ENCODE measurements at places on chromosomes 11 and 22.

DNA sequence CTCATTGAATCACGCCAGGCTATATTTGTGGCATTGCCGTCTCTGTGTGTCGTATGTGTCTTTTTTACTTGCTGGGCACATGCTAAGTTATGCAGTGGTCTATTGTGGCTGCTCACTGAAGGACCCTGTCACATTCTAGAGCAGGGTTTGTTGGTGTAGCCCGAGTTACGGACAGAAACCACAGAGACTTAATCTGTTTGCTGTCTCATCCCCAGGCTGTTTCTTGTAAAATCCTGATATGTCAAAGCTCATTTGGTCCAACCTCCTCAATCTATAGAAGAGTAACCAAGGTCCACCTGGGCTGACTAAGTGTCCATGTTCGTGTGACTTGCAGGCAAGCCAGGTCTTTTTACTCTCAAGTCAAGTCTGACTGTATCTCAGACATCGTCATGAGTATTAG is 5.0 kb downstream of the DPF2 start:
- DNase-seq = no peak

- no peak for DNase-seq
These were observed 146.3 kb downstream of the WNT7B start for GRCh38 chr22:45830531-45831245.

DNA sequence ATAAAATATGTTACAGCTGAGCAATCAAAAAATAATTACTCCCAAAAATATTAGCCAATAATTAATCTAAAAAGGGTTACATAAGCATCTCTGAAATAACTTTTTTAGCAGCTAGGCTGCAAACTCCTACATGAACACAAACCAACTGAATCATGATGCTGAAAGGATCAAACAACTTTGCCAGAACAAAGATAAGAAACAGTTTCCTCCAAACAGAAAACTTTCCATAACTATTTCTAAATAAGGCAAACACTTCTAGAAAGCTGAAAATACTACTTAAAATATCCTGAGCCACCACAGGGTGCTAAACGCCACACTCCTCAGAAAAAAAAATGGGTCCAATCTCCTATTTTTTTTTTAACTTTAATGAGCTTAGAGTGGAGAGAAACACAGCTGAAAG is 68.6 kb upstream of the ARHGAP32 start:
- no peak for DNase-seq

DNA sequence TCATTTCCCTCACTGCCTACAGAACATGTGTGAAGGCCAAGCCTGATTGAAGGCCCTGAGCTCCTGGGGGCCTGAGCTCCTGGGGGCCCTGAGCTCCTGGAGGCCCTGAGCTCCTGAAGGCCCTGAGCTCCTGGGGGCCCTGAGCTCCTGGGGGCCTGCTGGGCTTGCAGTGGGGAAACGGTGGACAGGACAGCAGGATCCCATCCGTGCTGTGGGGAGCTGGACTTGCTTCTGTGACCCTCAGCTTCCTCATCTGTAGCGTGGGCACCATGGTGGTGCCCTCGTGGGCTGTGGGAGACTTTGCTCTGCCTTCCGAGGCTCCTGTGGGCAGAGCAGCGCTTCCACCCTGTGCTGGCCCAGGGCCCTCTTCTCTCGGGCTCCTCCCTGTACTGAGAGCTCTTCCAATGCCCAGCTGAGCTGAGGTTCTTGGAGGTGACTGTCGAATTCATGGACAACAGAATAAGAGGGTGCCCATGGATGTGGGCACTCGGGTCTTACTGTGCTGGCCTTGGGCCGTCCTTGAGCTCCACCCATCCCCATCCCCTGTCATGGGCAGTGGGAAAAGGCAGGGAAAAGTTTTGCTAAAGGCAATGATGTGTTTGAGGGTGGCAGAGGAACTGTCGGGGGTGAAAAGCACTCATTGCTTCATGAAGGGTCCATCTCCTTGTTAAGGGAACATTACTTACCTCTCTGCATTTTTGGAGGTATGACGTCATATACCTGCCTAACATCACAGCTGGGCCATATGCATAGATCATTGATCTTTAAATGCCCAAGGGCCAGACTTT is 786.7 kb downstream of the TBC1D22A start:
- DNase-seq = peak; percentile 6

DNA sequence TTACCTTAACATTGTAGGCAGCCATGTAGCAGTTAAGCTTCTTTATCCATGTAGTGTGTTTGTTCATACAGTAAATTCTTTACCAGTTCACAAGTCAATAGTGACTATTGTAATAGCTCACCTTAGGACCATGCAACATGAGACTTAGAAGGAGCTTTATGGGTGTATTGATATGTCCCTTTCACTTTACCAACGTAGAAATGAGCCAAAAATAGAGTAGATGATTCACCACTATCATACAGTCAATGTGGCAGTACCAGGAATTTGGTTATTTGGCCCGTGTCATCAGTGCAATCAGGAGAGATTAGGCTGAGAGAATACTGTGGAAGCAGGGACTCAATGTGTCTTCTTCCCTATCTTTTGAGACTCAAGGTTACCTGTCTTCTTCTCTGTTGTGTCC is 4.7 kb downstream of the ZDHHC13 start:
- no peak for DNase-seq

- DNase-seq = no peak
These were observed 21.1 kb upstream of the RDX start for GRCh38 chr11:110317516-110317932.

DNA sequence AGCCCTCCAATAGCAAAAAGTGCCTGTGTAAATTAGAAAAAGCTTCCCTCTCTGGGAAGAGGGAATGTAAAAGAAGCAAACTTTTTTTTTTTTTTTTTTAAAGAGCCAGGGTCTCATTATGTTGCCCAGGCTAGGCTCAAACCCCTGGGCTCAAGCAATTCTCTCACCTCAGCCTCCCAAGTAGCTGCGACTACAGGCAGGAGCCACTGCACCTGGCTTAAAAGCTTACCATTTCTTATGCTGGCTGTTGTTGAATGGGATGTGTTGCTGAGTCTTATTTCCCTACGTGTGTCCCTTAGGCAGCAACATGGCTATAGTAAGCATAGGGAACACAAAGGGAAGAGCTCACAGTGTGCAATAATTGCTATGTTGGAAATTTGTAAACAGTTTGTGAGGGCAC is 225.5 kb upstream of the CCDC90B start:
- DNase-seq = no peak

GRCh38 chr11:64887757-64888405 is 9.5 kb upstream of the EHD1 start:
- DNase-seq = peak; percentile 83

- no peak for DNase-seq
These were observed 131.4 kb downstream of the PKNOX2 start for GRCh38 chr11:125295931-125296330.

GRCh38 chr11:967995-968751 is 42.5 kb downstream of the AP2A2 start:
- no peak for DNase-seq

- DNase-seq = no peak
These were observed 9.7 kb downstream of the MUC6 start for GRCh38 chr11:1026641-1027482.

DNA sequence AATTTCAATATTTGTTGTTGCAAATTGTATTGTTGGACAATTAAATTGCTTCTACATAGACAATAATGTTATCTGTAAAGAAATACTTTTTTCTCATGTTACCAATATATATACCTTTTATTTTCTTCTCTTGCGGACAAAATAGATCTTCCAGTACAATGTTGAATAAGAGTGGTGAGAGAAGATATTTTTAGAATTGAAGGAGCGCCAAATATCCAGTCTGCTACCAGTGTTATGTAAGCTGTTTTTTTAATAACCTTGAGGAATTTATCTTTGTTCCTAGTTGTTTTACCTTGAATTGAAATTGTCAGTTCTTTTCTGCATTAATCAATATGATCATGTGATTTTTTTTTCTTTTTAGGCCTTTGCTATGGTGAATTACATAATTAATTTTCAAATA is 1702.5 kb upstream of the RAG2 start:
- DNase-seq = no peak

GRCh38 chr11:129427816-129428406 is 52.3 kb downstream of the BARX2 start:
- no peak for DNase-seq

DNA sequence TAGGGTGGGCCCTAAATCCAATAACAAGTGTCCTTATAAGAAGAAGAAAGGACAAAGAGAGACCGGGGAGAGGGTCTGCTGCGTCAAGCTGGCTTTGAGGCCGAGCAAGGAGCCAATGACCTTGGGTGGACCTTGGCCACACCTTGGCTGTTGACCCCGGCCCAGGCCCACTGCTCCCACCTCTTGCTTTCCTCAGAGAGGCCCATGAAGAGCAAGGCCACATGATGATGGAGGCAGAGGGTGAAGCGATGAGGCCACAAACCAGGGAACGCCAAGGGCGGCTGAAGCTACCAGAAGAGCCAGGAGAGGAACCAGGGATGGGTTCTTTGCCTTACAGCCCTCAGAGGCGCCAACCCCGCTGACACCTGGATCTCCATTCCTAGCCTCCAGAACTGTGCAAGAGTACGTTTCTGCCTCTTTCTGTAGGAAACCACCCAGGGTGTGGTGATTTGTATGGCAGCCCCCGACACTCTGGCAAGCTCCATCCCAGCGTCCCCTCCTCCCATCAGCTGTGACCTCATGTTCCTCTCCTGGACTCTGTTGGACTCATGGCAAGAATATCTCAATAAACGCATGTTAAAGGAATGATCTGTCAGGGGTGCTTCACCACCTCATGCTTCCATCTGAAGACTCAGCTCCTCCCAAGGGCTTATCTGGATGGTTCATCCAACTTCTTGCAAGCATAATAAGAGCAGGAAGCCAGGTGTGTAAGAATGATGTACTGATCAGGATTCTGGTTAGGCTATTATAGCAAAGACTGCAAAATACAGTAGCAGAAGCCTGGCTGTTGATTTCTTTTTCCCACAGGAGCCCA is 41.6 kb upstream of the LINC01488 start:
- DNase-seq = no peak

DNA sequence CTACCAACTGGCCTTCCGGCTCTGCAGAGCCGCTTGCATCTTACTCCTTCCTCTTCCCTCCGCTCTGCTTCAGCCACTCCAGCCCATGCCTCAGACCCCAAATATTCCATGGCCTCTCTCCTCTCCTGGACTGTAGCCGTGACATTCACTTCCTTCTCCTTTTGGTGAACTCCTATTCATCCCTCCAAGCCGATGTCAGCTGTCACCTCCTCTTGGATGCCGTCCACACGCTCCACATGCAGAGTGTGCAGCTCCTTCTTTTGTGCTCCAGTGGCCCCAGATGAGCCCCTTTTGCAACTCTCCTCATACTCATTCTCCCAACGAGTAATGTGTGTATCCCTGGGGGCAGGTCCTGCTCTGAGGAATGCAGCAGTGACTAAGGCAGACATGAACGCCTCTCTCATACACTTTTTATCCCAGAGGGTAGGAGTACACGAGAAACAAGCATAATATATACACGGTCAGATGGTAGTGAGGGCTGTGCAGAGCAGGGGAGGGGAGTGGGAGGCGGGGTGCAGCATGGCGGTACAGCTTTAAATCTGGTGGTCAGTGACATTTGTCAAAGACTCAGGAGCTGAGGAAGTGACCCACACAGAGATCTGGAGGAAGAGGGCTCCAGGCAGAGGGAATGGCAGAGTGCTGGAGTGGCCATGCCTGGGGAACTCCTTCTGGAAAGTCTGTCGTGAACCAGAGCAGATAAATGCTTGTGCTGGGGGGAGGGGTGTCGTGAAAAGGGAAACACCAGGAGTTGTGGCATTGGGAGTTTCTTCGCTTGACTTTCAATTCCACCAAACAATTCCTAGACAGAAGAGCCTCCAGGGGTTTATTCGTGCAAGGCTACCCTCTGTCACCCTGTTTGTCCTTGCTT is 83.8 kb upstream of the ATXN10 start:
- DNase-seq = no peak

- DNase-seq = no peak
These were observed 6.7 kb upstream of the MCAM start for GRCh38 chr11:119323532-119324033.

GRCh38 chr11:18457450-18457849 is 1.8 kb downstream of the LDHAL6A start:
- DNase-seq = no peak

GRCh38 chr11:43135966-43136534 is 175.7 kb upstream of the API5 start:
- DNase-seq = no peak

DNA sequence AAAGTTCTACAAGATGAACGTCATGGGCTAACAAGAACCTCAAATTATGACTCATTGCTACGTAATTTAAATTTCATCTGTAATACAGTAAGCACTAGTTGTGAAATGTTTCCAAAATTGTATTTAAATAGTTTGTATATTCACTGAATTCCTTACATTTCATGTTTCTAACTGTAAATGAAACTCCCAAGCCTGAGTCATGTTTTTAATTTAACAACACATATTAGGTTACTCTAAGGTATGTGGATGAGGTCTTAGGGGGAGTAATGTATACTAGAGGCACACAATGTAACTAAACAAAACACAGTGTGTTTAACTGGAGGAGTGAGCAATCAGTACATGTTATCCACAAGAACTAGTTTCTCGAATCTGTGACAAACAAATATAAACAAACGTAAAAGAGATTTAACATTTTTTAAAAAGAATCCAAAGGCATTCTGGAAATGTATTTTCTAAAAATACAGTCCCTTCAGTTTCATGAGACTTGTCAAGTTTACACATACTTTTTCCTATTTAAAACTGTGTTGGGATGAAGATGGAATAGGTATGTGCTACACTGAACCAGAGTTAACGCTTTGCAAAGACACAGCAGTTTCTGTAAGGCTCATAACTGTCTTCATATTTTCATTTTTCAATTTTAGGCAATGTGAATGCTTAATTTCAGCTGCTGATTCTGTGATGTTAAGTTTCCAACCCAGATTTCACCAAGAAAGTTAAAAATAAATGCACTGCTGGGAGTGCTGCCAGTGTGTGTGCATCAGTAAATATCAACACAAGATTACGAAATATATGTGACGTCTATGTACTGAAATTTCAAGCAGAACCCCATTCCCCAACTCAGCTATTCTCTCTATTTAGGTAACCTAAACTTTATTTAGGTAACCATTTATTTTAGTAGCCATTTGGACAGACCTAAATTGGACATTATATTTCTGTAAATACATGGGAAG is 52.6 kb downstream of the PITPNB start:
- no peak for DNase-seq

- DNase-seq = peak; percentile 40
These were observed 9.1 kb upstream of the MN1 start for GRCh38 chr22:27810609-27811151.

All from breast epithelium (tissue), 4 donors.